Left ventricle myocardium inferior (tissue), 1 donor: ENCODE measurements at places on chromosomes 2 and 18. TPM values are rescaled to one million over a fixed set of nuclear protein-coding genes. Genes with fewer than 3 reads are reported as not detected.

- no peaks in the 10 kb centered on the region for H3K36me3 ChIP-seq
- no peak overlapping the region for H3K4me3 ChIP-seq
- H3K27ac ChIP-seq: no peak overlapping the region
Measured at GRCh38 chr2:239420082-239420481, 19.3 kb upstream of the HDAC4 start.

GRCh38 chr2:226828191-226828590 lies 7.7 kb upstream of the RHBDD1 start:
- H3K27ac ChIP-seq: no peak overlapping the region
- no peak overlapping the region for H3K4me3 ChIP-seq
- no peaks in the 10 kb centered on the region for H3K4me1 ChIP-seq
- no peak for DNase-seq
- H3K36me3 ChIP-seq: no peaks in the 10 kb centered on the region
- H3K27me3 ChIP-seq: no peaks in the 10 kb centered on the region

C2orf15 gene
- not detected for total RNA-seq

CCDC138 gene
- total RNA-seq: 1.1 TPM

DNA sequence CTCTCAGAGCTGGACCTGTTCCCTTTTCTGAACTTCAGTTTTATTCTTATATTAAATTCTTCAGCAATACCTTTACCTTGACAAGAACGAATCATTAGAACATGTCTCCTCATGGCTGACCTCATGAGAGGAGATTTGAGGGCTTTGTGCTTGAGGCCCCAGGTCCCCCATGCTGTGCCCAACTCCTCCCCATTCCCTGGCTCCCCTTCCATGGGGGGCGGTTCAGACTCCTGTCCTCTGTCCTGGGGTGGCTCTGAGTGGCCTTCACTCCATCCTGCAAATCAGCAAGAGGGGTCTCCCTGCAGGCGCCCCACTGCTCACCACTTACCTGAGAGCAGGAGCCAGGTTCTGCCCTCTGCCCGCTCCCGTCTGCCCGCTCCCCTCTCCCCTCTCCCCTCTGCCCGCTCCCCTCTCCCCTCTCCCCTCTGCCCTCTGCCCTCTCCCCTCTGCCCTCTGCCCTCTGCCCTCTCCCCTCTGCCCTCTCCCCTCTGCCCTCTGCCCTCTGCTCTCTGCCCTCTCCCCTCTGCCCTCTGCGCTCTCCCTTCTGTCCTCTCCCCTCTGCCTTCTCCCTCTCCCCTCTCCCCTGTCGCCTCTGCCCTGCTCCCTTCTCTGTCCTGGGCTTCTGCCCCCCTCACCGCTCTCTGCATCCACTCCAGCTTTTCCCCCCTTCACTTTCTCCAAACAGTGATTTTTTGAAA lies 98.7 kb upstream of the ALKAL2 start:
- no peak overlapping the region for H3K4me3 ChIP-seq
- H3K27ac ChIP-seq: no peak overlapping the region
- H3K27me3 ChIP-seq: peaks cover 62% of the 10 kb centered on the region
- no peak for DNase-seq
- no peaks in the 10 kb centered on the region for H3K36me3 ChIP-seq
- H3K4me1 ChIP-seq: no peaks in the 10 kb centered on the region

DNA sequence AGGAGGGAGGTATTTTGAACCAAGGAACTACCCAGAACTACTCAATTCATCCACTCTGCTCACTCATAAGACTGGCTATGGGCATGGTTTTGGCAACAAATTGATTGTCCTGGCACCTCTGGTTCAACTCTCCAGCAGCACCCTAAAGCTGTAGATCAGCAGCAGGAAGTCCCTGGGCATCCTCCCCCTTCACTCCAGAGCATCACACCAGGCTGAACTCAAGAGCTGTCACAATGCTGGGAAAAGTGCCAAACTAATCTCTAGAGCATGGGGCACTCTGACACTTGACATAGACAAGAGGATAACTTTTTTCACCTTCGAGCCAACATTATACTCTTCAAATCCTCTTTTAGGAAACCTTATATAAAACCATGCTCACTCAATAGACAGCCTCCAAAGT lies 154.1 kb upstream of the RBBP8 start:
- no peaks in the 10 kb centered on the region for H3K36me3 ChIP-seq
- H3K4me1 ChIP-seq: peaks cover 19% of the 10 kb centered on the region
- H3K27me3 ChIP-seq: no peaks in the 10 kb centered on the region
- H3K27ac ChIP-seq: peak overlapping the region; percentile 23
- peak; percentile 22 for DNase-seq
- no peak overlapping the region for H3K4me3 ChIP-seq

GRCh38 chr2:37244017-37244416 lies 12.6 kb downstream of the NDUFAF7 start:
- H3K36me3 ChIP-seq: peaks cover 85% of the 10 kb centered on the region
- H3K27ac ChIP-seq: peak overlapping the region; percentile 22
- H3K4me3 ChIP-seq: no peak overlapping the region

GRCh38 chr2:239137898-239138283 lies 262.9 kb downstream of the HDAC4 start:
- DNase-seq: no peak
- no peak overlapping the region for H3K27ac ChIP-seq
- peaks cover 96% of the 10 kb centered on the region for H3K36me3 ChIP-seq
- H3K27me3 ChIP-seq: no peaks in the 10 kb centered on the region
- no peak overlapping the region for H3K4me3 ChIP-seq
